ENCODE measurements at places on chromosomes 11 and 22.
A peak's percentile ranks its signal among the peaks of the same experiment; 100 is the strongest.

DNA sequence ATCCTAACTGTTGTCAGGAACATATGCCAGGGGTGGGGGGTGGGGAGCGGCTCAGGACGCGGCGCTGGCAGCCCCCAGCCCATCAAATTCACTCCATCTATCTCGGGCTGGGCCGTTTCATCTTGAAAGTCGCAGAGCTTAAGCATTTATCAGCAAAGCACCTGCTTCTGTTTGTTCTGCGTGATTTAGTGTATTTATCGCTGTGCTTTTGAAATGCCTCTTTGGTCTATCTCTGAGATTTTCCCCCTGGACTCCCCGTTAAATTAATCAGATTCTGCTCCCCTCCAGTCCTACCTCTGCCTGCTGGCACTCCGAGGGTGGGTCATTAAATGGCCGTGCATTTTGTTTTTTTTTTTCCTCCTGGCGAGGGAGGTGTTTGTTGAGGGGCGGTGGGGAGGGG is 446.2 kb downstream of the TBC1D22A start:
- DNase-seq = no peak

DNA sequence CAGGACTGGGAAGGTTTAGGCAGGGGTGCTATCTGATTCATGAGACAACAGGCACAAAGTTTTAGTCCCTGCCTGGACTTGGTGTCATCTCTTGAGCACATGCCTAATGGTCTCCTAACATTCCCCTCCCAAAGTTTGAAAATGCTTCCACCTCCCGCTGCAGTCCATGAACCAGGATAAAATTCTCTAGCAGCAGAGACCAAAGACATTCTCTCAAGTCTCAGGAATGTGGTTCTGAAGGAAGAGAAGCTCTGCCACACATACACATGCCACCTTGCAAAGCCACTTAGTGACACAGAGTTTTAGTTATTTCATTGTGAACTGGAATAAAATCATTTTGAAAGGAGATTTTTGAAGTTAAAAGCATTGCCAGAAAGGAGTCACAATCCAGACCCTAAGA is 15.5 kb downstream of the OR51B6 start:
- DNase-seq = no peak

- peak; percentile 57 for DNase-seq
These were observed 599 bp downstream of the NPTXR start for GRCh38 chr22:38843201-38843656.

DNA sequence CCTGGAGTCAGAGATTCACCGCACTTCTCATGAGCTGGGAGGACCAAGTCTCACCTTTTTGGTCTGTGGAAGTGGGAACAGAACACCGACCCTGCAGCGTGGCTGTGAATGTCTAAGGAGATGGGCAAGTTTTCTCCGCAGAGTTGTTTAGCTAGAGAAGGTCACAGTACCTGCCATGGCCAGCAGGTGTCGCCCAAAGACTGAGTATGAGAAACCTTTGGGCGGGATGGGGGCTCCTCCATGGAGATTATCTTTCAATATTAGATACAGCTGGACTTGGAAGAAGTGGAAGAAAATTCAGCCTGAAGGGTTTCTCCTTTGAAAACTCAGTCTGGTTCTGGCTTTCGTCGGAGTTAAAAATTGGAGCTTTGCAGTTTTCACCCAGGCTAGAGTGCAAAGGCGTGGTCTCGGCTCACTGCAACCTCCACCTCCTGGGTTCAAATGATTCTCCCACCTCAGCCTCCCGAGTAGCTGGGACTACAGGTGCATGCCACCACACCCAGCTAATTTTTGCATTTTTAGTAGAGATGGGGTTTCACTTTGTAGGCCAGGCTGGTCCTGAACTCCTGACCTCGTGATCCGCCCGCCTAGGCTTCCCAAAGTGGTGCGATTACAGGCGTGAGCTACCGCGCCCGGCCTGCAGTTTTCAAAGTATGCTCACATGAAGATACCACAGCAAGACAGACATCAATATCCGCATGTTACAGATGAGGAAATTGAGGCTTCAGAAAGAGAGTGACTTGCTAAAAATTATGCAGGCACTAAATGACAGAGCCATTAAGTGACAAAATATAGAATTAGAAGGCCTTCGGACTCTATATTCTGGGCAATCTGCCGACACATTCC is 10.7 kb upstream of the DSCAML1 start:
- DNase-seq = peak; percentile 73

GRCh38 chr11:13594044-13594443 is 74.4 kb upstream of the FAR1 start:
- DNase-seq = no peak

GRCh38 chr11:18080451-18080850 is 25.4 kb downstream of the SAAL1 start:
- no peak for DNase-seq

- DNase-seq = no peak
These were observed 25.7 kb downstream of the ARHGAP1 start for GRCh38 chr11:46674463-46675287.

DNA sequence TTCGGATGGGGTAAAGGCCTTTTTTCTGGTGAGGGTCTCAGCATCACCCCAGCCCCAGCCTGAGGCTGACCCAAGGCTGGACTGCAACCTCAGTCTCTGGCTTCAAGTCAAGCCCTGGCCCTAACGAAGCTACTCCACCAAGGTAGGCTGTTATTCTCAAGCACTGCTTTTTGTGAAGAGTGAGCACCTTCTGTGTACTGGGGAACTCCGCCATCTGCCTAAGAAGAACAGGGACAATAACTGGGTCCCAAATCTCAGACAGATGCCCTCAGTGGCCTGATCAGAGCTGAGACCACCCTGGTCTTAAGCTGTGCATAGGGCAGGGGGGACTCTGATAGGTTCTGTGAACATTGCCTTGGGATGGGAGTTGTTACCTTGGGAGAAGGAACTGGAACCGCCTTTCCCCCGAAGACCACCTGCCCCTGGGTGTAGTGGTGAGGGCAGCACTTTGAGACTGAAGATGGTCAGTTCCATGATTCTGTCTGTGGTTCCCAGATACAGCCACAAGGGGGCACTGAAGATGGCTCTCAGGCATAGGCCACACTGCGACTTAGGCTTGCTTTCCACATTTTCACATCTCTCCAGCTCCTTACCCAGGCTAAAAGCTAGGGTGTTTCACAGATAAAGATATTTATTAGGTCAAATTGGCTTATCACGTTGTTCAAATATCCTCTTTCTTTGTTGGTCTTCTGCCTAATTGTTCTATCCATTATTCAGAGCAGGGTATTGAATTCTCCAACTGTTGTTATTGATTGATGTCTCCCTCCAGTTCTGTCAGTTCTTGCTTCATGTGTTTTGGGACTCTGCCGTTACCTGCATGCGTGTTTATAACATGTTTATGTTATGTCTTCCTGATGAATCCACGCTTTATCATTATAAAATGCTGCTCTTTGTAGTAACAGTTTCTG is 11.8 kb upstream of the UVRAG start:
- peak; percentile 72 for DNase-seq

GRCh38 chr11:124519850-124520549 is 23.5 kb downstream of the OR8B12 start:
- no peak for DNase-seq

DNA sequence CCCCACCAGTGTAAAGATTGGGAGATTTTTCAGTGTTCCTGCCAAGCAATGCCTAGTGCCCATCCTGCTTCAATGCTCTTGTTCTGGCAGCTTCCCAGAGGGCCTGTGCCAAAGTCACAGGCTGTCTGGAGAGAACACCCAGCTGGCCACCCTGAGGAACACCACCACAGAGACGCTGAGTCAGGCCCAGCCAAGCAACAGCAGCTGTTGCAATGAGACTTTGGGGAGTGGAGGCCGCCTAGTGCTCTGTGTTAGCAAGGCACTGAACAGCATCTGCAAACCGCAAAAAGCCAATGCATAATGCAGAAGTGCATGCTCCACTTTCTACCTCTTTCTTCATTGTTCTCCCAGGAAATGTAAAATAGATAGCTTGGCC is 168.1 kb downstream of the NXPE2 start:
- no peak for DNase-seq

DNA sequence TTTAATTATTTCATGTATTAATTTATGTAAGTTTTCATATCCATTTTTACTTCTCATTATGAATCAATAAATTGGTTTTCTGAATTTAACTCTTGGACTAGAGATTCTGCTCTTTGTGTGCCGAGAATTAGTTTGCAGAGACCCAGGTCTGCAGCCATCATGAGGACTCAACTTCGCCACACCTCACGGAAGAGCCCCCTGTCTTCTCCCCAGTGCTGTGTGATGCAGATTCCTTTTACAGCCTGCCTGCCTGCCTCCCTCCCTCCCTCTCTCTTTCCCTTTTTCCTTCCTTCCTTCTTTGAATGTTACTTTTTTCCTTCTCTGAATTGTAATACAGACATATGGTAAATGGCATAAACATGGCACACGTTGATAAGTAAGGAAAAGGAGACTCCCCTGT is 947.7 kb downstream of the TBC1D22A start:
- no peak for DNase-seq

GRCh38 chr11:116422956-116423600 is 349.7 kb downstream of the BUD13 start:
- DNase-seq = no peak

- DNase-seq = peak; percentile 14
These were observed 57.7 kb upstream of the AMPD3 start for GRCh38 chr11:10397226-10397987.

DNA sequence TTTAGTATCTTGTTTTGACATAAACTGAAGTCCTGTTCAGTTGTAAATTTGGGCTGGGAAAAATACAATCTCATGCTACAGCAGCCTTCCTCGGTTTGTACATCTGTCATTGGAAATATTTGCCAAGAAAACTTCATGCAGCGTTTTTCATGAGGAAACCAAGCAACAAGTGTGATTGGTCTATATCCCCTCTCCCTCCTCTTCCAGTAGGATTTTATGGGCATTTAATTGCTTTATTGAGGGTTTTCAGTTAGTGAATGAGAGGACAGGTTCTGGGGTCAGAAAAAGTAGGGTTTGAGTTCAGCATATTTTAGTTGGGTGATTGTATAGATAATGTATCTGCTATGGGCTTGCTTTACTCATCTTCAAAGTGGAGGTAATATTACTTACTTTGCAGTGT is 90.1 kb upstream of the RAG2 start:
- no peak for DNase-seq

DNA sequence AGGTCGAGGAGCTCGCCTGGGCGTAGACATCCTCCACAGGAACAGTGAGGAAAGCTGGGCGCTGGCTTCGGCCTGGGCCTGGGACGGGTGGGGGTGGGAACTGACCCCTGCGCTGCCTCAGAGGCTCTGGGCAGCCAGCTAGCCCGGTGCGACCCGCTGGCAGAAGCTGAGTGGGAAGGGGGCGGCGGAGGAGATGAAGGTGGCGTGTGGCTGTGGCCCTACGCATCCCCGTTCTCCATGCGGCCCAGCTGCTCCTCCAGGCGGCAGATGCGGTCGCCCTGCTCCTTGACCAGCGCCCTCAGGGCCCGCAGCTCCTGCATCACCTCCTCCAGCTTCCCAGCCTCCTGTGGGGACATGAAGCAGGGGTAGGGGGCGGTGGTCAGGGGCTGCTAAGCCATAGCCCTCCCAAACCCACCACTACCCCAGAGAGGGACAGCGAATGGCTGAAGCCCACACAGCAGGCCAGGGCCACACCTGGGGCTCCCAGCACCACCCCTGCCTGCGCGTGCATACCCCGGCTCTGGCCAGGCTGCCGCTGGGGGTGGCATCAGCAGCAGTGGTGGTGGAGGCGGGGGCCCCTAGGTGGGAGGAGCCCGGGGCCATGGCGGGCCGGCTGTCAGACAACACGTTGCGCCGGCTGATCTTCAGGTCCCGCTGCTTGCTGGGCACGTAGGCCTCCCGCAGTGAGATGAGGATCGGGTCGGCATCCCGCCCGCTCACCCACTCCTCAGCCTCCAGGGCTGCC is 848 bp upstream of the PTPRCAP start:
- DNase-seq = no peak

DNA sequence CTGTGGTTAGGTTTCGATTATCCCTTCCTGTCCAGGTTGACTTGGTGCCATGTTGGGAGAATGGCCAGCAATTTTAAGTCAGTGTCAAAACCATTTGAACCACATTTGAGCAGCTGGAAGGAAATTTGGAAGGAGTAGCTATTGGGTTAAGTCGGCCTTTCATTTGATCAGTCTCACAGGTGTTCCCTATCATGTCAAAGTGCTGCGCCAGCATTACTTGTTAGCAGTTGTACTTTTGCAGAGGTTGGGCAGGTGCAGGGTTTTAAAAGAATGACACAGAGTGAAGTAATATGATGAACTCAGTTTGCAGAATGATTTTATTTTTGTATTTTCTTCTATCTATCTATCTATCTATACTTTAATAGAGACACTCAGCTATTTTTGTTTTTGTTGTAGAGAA is 6.4 kb upstream of the TYMP start:
- no peak for DNase-seq

DNA sequence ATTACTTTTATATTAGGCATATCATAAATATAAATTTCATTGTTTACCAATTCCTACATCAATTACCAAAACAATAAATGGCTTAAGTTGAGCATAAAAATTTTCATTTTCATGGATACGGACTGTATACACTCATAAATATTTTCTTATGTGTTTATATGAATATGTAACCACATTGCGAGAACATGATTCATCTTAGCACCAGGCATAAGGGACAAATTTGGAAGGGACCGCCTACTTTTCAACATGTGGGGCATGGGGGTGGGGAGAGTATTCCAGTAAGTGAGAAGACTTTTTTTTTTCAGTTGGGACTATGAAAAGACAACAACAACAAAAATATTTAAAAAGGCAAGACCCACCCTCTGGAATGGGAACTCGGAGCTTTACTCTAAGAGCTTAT is 296.1 kb downstream of the RAB38 start:
- no peak for DNase-seq

- no peak for DNase-seq
These were observed 114.9 kb upstream of the ALX4 start for GRCh38 chr11:44424841-44425240.

DNA sequence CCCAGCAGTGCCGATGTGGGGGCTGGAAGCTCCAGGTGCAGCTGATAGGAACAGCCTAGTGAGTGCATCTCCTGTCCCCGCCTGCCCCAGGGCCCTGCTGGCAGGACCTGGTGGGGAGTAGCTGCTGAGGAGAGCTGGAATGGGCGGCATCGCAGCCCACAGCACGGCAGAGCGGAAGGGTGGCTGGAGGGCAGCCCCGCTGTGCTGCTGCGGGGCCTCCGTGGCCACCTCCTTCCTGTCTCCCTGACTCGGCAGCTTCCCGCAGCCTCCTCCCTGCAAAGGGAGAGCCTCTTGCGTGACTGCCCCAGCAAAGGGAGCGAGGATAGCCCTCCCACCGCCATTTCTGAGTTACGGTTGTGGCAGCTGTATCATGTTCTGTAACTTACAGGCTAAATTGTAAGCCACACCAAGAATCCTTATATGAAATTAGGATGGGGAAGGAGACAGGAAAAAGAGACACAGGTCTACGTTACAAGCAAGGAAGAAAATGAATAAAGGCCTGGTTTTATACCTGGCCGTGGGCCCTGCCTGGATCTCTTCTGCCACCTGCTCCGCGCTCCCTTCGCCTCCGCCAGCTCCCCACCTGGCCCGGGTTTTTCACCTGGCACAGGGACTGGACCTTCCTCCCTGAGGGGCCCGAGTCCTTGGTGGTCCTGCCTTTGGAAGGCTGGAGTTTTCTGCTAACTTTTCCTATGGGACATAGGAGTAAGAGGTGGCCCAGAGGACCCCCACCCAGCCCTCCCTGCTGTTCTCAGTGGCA is 10.0 kb downstream of the TPCN2 start:
- no peak for DNase-seq

- DNase-seq = no peak
These were observed 45.5 kb downstream of the APIP start for GRCh38 chr11:34870548-34871196.

Data from inflammatory macrophage treated with lipopolysaccharide for 4 hours (primary cell).